ENCODE measurements at places on chromosomes 11 and 22.

GRCh38 chr11:74713686-74714085 lies 17.5 kb downstream of the CHRDL2 start:
- no peak for DNase-seq

DNA sequence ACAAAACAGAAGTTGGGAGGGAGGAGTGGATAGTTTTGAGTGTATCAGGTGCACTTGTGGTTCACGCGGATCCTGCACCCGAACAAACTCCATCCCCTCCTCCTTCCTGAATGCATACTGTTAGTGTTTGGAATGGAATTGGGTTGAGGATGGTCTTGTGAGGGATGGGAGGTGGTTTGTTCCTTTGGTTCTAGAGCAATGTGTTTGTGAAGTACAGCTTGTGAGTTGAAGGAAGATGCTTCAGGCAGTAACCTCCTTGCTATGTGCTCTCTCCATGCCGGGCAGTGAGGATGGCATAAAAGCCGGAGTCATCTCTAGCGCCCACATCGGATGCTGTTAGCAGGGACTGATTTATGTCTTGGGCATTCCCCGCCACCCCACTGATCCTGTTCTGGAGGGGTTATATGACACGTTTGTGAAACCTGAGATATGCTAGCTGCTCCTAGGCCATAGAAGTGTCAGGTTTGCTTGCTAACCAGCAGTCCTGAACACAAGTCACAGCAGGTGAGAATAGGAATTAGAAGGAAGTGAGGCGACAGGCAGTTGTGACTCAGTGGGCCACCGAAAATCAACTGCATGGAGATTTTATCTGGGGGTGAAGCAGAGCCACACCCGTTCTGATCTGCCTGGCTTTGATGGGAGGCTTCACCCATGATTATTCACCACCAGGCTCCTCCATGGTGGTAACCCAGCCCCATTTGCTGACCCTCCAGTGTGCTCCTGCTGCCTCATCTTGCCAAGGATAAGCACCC lies 2.2 kb downstream of the BCR start:
- no peak for DNase-seq

DNA sequence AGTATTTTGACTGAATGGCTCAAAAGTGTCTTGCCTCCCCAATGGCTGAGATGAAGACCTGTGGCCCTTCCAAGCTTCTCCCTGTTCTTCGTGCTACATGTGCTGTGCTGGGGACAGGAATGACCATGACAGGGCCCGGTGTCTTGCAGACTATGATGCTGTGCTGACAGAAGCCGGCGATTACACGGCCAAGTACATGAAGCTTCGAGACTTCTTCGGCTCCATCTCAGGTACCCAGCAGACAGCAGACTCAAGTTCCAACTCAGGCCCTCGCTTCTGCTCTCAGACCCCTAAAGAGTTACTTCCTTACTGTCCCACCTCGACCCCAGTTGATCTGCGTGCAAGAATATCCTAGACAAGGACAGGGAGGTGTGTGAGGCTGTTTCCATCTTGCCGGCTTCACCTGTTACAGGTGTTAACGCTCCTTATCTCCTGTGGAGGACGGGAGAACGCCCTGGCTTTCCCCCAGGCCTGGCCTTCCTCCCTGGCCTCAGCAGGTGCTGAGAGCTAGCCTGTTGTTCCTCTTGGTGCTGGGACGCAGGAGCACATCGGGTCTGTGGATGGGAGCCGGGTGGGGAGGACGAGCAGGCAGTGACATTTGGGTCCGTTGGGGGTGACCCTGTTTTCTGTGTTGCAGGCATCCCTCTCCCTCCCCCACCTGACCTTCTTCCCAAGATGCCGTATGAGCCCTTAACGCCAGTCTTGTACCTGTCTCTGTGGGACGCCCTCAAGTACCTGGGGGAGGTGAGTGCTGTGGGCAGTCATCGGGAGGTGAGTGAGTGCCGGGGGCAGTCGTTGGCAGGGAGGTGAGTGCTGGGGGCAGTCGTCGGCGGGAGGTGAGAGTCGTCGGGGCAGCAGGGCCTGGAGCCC lies 38.1 kb downstream of the GLB1L2 start:
- DNase-seq = no peak

DNA sequence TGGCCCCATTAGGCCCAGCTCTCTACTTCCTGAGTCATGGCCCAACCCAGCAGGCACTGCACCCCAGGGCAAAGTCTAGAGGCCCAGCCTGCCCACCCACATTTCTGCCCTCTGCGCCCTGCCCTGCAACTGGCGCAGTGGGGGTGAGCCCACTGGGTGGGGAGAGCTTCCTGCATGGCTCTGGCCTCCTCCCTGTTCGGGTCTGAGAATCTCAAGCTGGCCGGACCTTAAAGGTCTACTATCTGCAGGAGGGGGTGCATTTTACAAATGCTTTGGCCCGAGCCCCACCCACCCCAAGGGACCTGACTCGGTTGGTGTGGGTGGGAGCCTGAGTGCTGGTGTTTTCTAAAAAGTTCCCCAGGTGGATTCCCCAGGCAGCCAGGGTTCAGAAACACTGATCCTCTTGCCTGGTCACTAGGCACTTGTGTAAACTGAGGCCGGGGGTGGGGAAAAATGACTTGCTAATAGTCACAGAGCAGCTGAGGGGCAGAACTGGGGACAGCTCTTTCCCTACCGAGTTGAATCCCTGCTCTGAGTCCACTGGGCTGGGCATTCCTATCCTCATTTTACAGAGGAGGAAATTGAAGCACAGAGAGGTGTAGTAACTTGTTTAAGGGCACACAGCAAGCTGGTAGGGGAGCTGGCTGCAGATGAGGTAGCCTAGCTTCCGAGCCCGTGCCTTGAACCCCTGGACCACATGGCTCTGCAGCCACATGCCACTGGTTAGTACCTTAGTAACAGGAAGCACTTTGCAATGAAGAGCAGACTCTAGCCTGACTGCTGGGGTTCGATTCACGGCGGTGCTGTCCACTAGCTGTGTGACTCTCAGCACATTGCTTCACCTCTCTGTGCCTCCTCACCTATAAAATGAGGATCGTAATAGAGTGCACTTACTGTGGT lies 36.3 kb downstream of the CD82 start:
- DNase-seq = no peak

DNA sequence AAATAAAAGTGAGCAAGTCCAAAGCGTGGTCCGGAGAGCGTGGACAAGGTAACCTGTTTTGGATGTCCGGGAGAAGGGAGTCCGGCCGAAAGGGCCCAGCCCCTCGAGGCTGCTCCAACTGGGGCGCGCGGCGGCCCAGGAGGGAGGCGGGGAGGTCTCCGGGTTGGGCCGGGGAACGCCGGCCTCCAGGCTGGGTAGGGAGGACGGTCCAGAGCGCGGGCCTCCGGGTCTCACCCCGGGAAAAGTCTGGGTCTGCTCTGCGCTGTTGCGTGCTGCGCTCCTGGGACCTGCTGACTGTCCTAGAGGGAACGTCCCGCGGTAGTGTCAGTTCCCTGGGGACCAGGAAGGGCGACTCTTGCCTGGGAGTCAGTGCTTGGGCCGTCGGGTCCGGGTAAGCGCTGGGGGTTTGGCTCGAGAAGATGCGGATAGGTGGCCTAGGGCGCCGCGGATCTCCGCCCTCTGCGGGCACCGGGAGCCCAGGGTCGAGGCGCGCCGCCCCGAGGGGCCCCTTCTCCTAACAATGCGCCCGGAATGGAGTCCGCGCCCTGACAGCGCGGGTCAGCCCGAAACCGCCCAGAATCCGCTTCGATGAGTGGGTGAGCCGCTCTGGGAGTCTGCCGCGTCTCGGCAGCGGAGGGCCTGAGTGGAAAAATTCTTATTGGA lies 988 bp upstream of the FLI1 start:
- DNase-seq = no peak
